ENCODE measurements at places on chromosomes 4 and X.

- no peak for DNase-seq
Measured at GRCh38 chrX:154890990-154891639, 5.0 kb downstream of the F8A1 start.

DNA sequence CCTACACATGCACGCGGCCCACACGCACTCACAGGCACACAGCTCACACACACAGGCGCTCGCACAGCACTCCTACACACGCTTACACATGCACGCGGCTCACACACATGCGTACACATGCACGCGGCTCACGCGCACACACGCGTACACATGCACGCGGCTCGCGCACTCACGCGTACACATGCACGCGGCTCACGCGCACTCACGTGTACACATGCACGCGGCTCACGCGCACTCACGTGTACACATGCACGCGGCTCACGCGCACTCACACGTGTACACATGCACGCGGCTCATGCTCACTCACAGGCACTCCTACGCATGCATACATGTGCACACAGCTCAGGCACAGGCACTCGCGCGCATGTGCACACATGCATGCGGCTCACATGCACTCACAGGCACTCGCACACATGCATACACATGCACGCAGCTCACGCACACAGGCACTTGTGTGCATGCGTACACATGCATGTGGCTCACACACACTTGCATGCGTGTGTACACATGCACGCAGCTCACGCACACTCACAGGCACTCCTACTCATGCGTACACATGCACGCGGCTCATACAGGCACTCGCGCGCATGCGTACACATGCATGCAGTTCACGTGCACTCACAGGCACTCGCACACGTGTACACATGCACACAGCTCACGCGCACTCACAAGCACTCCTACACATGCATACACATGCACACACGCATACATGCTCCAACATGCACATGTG lies 44.9 kb downstream of the GAK start:
- DNase-seq, result no peak

DNA sequence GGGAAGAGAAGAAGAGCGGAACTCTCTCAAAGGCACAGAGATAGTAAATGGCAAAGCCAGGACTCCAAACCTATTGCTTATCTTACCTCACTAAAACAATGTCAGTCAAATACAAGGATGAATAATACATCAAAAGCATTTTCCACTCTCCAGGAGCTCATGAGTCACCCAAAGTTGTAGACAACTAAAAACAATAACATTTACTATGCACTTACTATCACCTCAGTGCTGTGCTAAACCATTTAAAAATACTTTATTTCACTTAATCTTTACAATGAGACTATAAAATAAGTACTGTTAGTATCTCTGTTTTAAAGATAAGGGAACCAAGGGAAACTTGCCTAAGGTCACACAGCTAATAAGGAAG lies 163.2 kb upstream of the SPANXC start:
- no peak for DNase-seq

GRCh38 chr4:159977907-159978617 lies 875.2 kb downstream of the RAPGEF2 start:
- no peak for DNase-seq
